Cerebellar cortex (tissue), 1 donor: ENCODE measurements at places on chromosomes 6 and 20.

GRCh38 chr6:16129623-16130401, 926 bp downstream of the MYLIP start:
- DNase-seq: peak; percentile 47

DNA sequence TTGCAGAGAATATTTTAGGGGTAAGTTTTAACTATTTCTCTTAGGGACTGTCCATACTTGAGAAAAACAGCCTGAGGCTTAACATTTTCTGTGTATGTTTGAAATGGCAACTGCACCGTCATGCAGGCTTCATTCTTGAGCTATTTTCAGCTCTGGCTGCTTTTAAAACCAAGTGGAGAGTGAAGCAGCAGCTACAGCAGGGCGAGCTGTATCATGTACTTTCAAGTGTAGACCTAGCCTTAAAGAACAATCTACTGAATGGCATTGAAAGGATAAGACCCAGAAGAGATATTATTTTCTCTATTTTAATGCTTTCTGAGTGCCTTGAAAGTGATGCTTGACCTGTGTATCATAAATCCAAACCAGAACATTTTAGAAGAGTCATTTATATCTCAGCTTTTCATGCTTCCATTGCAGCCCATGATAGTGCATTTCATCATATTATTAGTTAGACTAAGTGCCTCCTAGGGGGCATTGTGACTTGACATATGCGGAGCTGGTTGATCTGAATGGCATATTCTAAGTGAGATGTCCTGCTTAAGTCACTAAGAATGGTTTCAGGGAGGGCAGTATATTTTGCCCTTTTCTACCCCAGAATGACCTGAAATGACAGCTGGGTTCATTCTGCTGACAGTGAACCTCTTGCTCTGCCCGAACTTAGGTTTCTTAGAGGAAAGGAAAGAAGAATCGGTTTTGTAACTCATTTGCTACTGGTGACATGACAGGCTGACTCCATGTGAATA, 85.3 kb downstream of the NKAIN2 start:
- peak; percentile 71 for DNase-seq

- DNase-seq: no peak
Observed at GRCh38 chr20:59823030-59823423, 110.4 kb downstream of the SYCP2 start.

DNA sequence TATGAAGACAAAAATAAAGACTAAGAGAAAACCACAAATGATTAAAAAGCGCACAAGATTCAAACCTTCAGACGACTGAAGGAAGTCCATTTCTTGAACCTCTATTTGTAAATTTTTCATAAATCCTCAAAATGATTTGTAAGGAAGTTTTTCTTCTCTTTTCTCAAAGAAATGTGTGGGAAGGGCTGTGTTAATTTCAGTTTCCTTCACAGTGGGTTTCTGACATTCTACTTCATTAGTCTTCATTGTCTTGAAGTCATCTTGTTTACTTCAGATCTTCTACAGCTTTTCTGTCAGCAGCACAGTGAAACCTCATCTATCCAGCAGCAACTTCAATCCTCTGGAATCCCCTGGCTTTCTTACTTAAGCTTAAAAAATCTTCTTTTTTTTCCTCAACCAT, 87.6 kb upstream of the MYLIP start:
- no peak for DNase-seq

- no peak for DNase-seq
Observed at GRCh38 chr6:37279366-37280134, 21.6 kb upstream of the TMEM217 start.
